Stimulated activated CD4-positive, alpha-beta T cell treated with anti-CD3 and anti-CD28 coated beads, Interleukin-2, amount 100 ng/mL, for 48 hours (primary cell): ENCODE measurements at places on chromosomes 5 and 9.

DNA sequence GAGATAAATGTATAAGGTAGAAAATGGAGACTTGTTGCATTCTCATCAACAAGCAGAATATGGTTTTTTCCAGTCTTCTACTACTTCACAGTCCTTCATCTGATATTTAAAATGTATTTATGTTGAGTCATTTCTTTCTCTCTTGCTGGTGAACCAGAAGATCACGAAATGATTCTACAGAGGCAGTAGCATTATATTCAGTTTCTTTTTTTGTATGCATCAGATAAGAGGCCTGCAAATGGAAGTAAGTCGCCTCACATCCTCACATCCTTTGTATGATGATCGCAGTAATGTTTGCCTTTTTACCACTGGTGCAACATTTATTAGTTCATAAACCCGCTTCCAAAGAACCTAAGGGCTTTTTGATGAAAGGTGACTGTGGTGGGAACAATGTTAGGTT is 22.1 kb upstream of the IL13 start:
- DNase-seq, result no peak

GRCh38 chr5:160547061-160547460 is 125.4 kb downstream of the PTTG1 start:
- DNase-seq, result no peak

DNA sequence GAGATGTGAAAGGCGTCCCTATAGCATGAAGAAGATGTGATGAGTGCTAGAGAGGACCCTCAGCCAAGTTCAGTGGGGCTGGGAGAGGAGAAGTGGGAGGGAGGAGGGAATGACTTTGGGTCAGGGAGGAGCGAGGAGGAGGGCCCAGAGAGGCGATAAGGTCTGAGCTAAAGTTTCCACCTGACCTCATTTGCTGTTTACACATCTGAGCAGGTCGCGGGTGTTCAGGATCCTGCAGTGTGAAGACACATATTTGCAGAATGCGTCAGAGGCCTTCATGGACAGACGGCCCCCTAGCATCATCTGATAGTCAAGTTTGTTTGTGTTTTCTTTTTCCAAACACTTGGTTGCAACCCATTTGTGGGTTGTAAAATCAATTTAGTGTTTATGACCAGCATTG is 18.9 kb upstream of the IGFBPL1 start:
- DNase-seq, result no peak

- no peak for DNase-seq
Measured at GRCh38 chr5:54385994-54386393, 69.5 kb upstream of the HSPB3 start.

DNA sequence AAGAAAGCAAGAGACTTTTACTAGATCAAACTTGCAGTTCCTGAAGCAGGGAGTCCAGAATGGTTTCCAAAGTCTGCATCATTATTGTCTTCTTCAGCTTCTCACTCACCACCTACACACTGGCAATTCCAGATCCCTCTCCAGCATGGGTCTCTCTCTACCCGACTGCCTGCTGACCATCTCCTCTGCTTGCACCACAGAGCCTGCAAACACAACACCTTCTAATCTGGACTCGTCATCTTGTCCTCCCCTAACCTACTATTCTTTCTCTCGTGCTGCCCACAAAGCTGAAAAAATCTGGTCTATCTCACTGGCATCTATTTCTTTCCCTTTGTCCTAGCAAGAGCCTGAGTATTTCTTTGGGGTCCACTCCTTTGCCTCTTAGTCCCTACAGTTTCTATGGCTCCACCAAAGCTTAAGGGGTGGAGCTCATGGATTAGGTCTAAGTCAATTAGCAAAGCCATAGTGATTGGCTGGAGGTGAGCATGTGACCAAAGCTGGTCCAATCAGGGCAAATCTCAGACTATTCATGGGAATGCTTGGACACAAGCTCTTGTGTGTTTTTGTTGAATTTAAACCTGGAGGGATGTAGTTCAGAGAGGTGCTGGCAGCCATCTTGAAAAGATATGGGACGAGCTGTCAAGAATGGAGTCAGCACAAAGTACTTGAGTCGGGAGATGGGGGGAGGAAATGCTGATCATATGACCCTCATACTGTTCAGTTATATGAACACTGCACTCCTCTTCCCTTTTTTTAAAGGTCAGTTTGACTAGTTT is 63.5 kb downstream of the GALNT12 start:
- DNase-seq, result no peak

GRCh38 chr9:84493284-84493947 is 152.9 kb upstream of the SLC28A3 start:
- DNase-seq, result no peak
